ENCODE measurements at places on chromosomes 7 and 10.

DNA sequence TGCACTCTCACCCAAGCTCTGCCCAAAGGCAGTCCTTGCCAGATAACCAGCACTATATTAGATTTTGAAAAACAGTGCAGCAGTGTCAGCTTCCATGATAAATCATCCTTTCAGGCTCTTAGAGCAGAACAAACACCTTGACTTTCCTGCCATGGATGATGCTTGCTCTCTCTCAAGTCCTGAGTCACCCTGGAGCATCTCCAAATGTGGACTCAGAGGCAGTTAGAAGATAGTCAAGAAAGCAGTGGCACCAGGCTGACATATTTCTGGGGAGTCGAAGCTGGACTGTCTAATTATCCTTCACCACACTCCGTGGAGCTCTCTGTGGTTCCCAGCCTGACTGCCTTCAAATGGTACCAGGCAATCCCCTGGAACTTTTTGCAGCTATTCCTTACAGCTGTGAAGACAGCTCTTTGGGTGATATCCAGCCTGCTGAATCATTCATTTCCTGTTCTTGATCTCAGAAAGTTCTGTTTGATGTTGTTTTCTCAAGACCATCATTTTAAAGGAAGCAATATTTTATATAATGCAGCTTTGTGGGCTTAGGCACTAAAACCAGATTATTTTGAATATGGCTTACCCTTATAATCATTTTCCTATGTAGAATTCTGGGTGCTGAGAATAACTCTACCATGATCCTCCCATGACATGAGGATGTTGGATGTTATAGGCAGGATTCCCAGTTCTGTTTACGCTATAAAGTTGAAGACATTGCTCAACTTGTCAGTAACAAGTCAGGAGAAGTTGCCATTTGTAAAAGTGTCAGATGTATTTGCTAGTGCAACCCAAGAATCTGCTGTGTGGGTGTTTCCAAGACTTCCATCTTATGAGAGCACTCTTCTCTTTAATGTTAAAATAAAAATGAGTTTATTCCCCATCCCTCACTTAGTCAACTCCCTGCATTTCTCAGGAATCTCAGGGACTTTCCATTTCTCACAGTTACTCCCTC lies 233.8 kb downstream of the C7orf25 start:
- no peak for DNase-seq

DNA sequence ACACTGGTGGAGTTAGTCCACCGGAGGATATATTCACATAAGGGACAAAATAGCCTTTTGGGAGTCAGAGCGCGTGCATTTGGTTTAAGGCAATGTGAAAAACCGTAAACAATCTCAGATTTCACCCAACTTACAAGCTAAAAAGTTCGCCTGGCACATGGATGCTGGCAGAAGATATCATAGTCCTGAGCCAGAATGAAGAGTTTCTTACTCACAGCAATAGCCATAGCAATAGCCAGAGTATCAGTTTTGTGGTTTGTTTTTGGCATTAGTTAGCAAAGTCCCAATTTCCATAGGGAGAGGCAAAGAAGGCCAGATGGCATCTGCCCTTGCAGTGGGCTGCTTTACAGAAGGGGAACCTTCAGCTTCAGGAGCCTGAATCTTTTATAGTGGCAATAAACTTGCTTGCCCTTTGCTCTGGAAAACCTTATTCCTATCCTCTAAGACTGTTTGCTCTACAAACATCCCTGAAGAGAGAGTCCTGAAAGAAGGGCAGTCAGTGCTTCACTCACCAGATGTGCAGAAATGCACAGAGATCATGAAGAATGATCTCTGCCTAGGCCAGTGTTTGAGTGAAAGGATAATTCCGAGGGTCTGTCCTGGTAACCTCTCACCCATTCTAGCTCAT lies 28.7 kb upstream of the RSBN1L start:
- DNase-seq, result no peak

- no peak for DNase-seq
Observed at GRCh38 chr10:24762161-24762924, 38.7 kb upstream of the ARHGAP21 start.

- no peak for DNase-seq
Observed at GRCh38 chr7:22179442-22179879, 177.5 kb downstream of the RAPGEF5 start.

GRCh38 chr10:96441987-96442643 lies 71.6 kb downstream of the TLL2 start:
- no peak for DNase-seq

- DNase-seq, result no peak
Observed at GRCh38 chr10:24177636-24178035, 31.3 kb upstream of the KIAA1217 start.

- DNase-seq, result no peak
Observed at GRCh38 chr7:80720146-80720545, 81.7 kb downstream of the CD36 start.

- peak; percentile 66 for DNase-seq
Observed at GRCh38 chr10:97463363-97464132, 17.6 kb downstream of the ZDHHC16 start.

- no peak for DNase-seq
Observed at GRCh38 chr10:88289342-88289741, 293.8 kb downstream of the RNLS start.
